Psoas muscle (tissue), 8 donors: ENCODE measurements at places on chromosomes 2 and 18. TPM values are rescaled to one million over a fixed set of nuclear protein-coding genes. Genes with fewer than 3 reads are reported as not detected.

The PPM1G gene
- polyA plus RNA-seq = 83.4 TPM

The RNU2-63P gene
- not detected for polyA plus RNA-seq

The GLI2 gene
- 0.24 TPM for polyA plus RNA-seq

The SPR gene
- 46.0 TPM for polyA plus RNA-seq

- no peak for DNase-seq
These were observed 103.3 kb downstream of the ST6GAL2 start for GRCh38 chr2:106782681-106783080.

DNA sequence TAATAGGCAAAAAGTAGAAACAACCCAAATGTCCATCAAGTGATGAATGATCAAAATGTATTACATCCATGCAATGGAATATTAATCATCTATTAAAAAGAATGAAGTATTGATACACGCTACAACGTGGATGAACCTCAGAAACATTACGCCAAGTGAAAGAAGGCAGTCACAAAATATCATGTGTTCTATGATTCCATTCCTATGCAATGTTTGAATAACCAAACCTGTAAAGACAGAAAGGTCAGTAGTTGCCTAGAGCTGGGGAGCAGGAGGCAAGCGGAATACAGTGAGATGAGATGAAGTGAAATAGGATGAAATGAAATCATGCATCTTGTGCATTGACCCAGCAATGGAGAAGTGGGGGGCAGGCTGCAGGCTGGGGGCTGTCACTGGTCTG, 17.9 kb upstream of the COL6A3 start:
- DNase-seq = no peak

DNA sequence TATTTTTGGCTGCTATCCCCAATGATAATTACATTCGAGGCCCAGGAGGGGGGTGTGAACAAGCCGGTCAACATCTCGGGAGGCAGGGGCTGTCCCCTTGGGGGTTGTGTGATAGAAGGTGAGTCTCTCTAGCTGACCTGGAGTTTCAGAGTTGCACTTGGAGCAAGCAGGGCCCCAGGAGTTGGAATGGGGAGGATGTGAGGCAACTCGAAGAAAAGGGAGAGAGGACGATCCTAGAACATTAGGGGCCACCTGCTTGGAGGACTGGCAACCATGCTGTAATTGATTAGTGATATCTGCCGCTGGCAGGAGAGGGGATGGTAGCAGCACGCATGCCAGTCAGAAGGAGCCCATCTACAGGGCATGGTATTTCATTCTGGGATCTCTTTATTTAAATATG, 122.6 kb downstream of the CTIF start:
- no peak for DNase-seq

DNA sequence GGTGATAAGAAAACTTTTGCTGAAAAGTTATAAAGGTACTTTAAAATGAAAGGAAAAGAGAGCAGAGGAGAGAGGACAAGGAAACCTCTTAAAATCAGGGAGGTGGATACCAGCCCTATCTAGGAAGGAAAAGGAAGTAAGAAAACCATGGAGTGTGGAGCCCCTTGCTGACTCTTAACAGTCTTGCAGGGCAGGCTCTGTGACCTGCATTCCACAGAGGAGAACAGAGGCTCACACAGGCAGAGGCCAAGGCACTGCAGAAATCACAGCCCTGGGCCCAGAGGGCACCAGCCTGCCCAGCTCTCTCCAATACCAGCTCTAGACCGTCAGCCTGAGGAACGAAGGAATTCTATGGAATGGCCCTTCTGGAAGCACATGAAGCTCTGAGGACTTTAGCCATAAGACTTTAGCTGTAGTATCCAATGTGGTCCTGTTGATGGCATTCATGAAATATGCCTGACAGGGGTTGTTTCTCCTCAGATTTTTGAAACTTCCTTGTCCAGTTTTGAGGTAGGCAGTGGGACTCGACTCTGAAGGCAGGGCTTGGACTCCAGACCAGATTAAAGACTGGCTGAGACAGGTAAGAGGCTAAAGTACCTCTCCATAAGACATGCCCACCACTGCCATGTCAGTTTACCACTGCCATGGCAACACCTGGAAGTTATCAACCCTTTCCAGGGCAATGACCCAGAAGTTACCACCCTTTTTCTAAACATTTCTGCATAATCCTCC, 216.3 kb downstream of the ANAPC1 start:
- no peak for DNase-seq

- no peak for DNase-seq
These were observed 12.7 kb downstream of the HNRNPLL start for GRCh38 chr2:38590053-38590452.

DNA sequence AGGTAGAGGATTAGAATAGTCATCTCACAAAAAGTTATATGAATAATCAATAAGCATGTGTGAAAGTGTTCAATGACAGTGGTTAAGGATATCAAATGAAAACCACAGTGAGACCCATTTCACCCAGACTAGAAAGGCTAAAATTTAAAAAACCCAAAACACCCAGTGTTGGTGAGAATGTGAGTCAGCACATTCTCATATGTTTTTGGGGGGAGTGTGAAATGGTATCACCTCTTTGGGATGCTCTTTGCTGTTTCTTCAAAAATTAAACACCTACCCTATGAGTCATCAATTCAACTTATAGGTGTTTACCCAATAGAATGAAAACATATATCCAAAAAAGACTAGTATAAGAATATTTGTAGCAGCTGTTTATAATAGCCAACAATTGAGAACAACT, 69.8 kb downstream of the MAP3K20 start:
- DNase-seq = no peak

GRCh38 chr2:216873573-216873972, 13.7 kb upstream of the TNP1 start:
- DNase-seq = no peak

DNA sequence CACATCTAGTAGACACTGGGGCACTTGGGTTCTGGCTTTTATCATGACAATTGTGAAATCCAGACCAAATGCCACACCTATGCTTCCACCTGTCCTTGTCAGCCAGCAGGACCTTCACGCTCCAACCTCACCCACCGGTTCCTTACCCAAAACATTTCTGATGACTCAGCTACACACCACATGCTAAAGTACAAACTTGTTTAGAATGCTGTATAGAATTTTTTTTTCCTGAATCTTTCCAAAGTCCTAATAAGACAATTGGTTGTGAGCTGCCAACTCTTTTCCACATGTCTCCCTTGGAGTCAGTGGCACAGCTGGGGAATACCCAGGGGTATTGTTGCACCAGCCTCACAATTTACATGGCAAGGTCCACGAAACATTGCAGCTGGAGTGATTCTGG, 75.5 kb upstream of the LPIN2 start:
- no peak for DNase-seq

DNA sequence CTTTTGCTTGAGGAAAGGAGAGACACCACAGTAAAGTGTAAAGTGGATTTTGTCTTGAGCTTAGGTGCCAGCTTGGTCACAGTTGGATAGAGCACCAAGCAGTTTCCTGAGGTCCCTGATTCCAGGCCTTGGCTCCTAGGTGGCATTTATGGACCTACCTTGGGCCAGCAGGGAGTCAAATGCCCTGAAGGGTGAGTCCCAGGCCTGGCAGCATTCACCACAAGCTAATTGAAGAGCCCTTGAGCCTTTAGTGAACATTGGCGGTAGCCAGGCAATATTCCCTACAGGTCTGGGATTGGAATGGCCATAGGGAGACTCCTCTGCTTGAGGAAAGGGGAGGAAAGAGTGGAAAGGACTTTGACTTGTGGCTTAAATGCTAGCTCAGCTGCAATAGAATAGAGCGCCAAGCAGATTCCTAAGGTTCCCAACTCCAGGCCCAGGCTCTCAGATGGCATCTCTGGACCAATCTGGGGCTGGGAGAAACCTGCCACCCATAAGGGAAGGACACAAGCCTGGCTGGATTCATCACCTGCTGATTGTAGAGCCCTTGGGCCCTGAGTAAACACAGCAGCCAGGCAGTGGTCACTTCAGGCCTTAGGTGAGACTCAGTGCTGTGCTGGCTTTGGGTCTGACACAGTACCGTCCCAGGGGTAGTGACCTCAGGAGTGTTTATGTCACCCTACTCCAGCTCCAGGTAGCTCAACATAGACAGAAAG, 137.5 kb upstream of the OTOS start:
- DNase-seq = no peak

DNA sequence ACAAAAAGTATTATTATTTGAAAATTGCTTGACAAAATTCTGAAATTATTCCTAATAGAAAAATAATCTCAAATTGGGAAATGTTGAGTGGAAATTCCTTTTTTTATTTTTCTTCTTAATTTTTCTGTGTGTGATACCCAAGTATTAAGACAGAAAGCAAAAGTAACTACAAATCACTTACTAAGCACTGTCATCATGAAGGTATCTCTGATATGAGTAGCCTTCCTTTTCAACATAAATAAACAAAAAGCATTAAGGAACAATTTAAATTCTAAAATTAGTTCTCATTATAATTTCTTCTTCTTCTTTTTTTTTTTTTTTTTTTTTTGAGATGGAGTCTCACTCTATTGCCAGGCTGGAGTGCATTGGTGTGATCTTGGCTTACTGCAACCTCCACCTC, 174.2 kb upstream of the RBMS1 start:
- no peak for DNase-seq

DNA sequence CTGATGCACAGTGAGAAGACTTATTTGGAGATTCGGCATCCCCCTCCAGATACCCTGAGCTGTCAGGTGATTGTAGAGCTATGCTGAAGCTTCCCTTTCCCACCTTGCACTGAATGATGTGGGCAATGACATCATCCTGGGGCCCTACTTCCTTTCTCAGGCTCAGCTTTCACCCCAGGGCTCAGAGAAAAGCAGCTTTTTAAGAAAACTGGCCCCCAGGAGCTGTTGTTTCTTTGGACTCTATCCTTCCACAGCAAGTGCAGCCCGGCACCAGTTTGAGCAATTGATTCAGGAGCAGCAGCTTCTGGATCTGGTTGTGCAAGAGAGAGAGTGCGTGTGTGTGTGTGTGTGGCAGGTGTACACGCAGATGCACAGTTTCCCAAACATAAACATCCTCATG, 251.3 kb downstream of the ANAPC1 start:
- no peak for DNase-seq

DNA sequence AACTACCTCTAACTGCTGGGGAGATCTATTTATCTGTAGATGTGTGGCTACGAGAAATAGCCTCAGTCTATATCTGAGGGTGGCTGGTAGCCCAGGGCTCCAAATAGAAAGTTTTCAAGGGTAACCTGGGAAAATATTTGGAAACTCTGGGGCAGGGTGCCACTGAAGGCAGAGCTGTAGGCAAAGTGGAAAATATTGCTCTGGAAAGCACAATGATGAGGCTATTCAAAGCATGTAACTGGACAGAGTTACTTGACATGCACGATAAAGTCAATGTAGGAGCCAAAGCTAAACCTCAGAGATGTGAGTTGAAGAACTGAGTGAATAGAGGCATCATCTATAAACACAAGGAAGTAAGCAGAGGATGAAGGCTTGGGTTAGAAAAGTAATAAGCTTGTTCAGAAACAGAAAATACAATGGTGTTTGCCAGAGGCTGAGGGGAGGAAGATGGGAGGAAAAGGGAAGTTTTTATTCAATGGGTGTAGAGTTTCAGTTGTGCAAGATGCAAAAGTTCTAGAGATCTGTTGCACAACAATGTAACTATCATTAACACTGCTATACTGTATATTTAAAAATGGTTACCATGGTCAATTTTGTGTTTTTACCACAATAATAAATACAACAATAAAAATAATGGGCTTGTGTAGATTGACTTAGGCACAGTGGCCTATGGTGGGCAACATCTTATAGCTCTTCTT, 171.6 kb downstream of the MBD2 start:
- DNase-seq = no peak

- DNase-seq = no peak
These were observed 115.3 kb upstream of the ITGB6 start for GRCh38 chr2:160315337-160315736.

GRCh38 chr18:9735879-9736278, 27.8 kb downstream of the RAB31 start:
- no peak for DNase-seq
